Pulmonary artery endothelial cell (primary cell): ENCODE measurements at places on chromosomes 13 and 19. TPM values are rescaled to one million over a fixed set of nuclear protein-coding genes. Genes with fewer than 3 reads are reported as not detected.

The CBARP gene
- 2.1 and 2.2 TPM in 2 replicates for total RNA-seq

The PSG1 gene
- total RNA-seq = under 0.01 TPM in 1 of 2 replicates, not detected in the other

The KLK14 gene
- total RNA-seq = not detected in 2 replicates

The APC2 gene
- total RNA-seq = 0.04 and 0.26 TPM in 2 replicates

The DLL3 gene
- 0.25 and 0.53 TPM in 2 replicates for total RNA-seq

The NXNL1 gene
- not detected in 2 replicates for total RNA-seq

The DCLK1 gene
- 1.5 and 2.2 TPM in 2 replicates for total RNA-seq

The GYS1 gene
- 30.3 and 31.4 TPM in 2 replicates for total RNA-seq

The LIN7B gene
- total RNA-seq = 1.4 and 2.3 TPM in 2 replicates

The ZNF763 gene
- 0.40 and 1.9 TPM in 2 replicates for total RNA-seq

The ZNF415 gene
- 0.86 and 4.9 TPM in 2 replicates for total RNA-seq

The PEAK3 gene
- total RNA-seq = not detected in 2 replicates

The RANBP3 gene
- 36.4 and 42.4 TPM in 2 replicates for total RNA-seq

The VSIG10L gene
- total RNA-seq = 0.04 and 0.07 TPM in 2 replicates

The KDELR1 gene
- total RNA-seq = 45.6 and 47.8 TPM in 2 replicates

The IQCN gene
- 0.07 TPM in 1 of 2 replicates, not detected in the other for total RNA-seq

The LIPE gene
- total RNA-seq = 4.8 and 9.1 TPM in 2 replicates

The KANK3 gene
- total RNA-seq = 12.1 and 18.4 TPM in 2 replicates

The FGF22 gene
- 0.07 TPM in 1 of 2 replicates, not detected in the other for total RNA-seq

The CDX2 gene
- total RNA-seq = not detected in 2 replicates

The CCDC70 gene
- total RNA-seq = 0.07 TPM in 1 of 2 replicates, not detected in the other

The GARIN5A gene
- total RNA-seq = not detected in 2 replicates

The KLF1 gene
- not detected in 2 replicates for total RNA-seq
